CD4-positive, CD25-positive, alpha-beta regulatory T cell (primary cell): ENCODE measurements at places on chromosomes 16 and 17. TPM values are rescaled to one million over a fixed set of nuclear protein-coding genes. Genes with fewer than 3 reads are reported as not detected.

DNA sequence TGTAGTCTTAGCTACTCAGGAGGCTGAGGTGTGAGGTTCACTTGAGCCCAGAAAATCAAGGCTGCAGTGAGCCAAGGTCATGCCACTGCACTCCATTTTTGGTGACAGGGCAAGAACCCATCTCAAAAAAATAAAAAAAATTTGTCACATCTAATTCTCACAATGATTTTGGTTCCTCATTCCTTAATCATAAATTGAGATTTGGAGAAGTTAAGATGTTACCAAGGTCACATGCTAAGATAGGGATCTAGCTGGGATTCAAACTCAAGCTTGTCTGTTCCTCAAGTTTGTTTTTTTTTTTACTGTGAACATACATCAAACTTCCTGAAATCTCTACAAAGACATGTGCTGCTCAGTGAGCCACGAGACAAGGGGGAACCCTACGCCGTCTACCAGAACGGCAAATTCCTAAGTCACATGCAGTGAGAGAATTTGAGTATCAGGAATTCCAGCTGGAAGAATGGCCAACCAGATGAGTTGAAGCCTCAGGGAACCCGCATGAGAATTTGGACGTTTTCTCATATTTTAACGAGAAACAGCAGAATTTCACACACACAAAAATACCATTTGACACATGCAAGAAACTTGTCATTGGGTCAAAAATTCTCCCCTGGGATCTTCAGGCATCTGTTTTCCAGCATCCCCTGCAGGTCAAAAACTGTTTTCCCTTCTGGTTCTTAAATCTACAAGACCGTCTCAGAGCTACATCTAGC lies 414.1 kb upstream of the GOT2 start:
- no peak overlapping the region for H3K4me3 ChIP-seq
- H3K4me1 ChIP-seq: no peaks in the 10 kb centered on the region
- no peak for DNase-seq
- no peaks in the 10 kb centered on the region for H3K36me3 ChIP-seq
- no peaks in the 10 kb centered on the region for H3K27me3 ChIP-seq

- no peak overlapping the region for H3K27ac ChIP-seq
- no peaks in the 10 kb centered on the region for H3K27me3 ChIP-seq
- H3K4me1 ChIP-seq: no peaks in the 10 kb centered on the region
- no peak overlapping the region for H3K4me3 ChIP-seq
Observed at GRCh38 chr16:13332713-13333255, 431.4 kb downstream of the SHISA9 start.

Gene SPEM3
- total RNA-seq: not detected

Gene KDM6B
- total RNA-seq: 255 TPM

Gene CAPNS2
- not detected for total RNA-seq
